ENCODE measurements at places on chromosomes 1 and 21. TPM values are rescaled to one million over a fixed set of nuclear protein-coding genes. Genes with fewer than 3 reads are reported as not detected.

The HJV gene
- total RNA-seq: 0.43 TPM

DNA sequence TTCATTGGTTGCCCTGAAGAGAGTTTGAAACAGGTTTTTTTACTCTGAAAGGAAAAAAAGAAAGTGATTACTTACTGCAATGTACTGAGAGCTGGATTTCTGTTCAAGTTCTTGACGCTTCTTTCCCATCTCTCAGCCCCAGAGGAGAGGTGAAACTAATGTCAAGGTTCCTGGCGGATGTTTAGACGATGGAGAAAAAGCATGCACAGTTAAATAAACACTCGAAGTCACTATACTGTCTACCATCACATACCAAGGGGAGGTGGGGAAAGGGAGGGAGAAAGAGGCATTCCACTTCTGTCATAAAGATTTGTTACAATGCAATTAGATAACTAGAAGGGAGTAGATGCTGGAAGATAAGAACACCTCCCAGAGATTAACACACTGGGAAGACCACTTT is 177.0 kb upstream of the TNR start:
- DNase-seq: no peak

- DNase-seq: no peak
These were observed 270.3 kb downstream of the PLPP3 start for GRCh38 chr1:56309065-56309464.

GRCh38 chr21:35127851-35128250 is 78.7 kb upstream of the RUNX1 start:
- DNase-seq: no peak

The SYT11 gene
- 17.9 TPM for total RNA-seq

DNA sequence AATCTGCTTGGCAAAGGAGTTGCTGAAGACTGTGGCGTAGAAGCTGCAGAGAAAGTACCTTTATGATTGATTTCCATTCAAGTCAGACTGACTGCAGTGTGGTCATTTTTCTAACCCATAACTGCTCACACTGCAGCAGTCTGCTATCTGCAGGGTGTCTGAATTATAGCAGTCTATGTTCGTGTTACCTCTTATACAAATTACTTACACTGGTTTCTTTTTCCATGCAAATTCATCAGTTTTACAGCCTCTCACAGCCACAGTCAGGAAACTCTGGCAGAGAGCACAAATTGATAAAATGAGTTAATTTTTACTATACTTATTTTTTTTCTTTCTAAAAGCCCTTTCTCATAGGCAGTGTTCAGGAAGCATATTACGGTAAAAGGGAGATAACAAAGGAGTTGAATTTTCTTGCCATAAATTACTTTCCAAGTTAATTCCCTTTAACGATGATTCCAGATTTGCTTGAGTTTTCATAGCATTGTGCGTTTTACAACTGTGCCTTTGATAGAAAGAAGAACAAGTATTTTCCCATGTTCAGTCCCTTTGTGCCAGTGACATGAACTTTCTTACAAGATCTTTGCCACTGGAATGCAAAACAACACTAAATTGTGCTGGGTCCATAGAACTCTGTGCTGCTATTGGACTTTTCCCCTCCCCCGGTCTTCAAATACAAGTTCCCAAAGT is 261.5 kb downstream of the NFIA start:
- DNase-seq: no peak

- no peak for DNase-seq
These were observed 12.5 kb upstream of the TADA1 start for GRCh38 chr1:166888373-166889111.

- DNase-seq: no peak
These were observed 17.6 kb downstream of the RNU5D-1 start for GRCh38 chr1:44713321-44713781.

The GIPC2 gene
- total RNA-seq: 2.0 TPM

The APOBEC4 gene
- 4.9 TPM for total RNA-seq

The KCNJ15 gene
- 4.9 TPM for total RNA-seq

DNA sequence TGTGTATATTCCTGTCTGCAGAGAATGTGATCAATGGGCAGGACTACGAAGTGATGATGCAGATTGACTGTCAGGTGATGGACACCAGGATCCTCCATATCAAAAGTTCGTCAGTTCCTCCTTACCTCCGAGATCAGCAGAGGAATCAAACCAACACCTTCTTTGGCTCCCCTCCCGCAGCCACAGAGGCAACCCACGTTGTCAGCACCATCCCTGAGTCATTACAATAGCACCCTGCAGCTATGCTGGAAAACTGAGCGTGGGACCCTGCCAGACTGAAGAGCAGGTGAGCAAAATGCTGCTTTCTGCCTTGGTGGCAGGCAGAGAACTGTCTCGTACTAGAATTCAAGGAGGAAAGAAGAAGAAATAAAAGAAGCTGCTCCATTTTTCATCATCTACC is 65.2 kb downstream of the OLFML2B start:
- DNase-seq: no peak

The AMY2B gene
- total RNA-seq: 19.4 TPM

The AMIGO1 gene
- total RNA-seq: 6.0 TPM

GRCh38 chr1:42420911-42421585 is 34.8 kb downstream of the ZMYND12 start:
- DNase-seq: peak; percentile 59

DNA sequence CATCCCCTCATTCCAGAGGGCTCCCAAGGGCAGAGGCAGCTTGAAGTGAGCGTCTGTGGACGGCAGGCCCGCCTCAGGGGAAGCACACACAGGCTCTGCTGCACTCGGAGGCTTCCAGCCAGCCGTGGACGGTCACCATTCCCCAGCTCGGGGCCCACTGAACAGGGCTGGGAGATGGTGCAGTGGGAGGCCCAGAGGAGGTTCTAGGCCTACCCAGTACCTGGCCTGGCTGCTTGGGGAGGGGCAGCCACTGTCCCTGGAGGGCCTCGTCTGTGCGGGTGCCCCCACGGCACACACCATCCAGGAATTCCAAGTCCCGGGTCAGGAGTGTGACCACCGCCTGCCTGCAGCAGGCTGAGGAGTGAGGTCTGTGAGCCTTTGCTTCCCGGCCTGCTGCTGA is 80.4 kb downstream of the SIK1 start:
- DNase-seq: no peak

The USH2A gene
- total RNA-seq: 2.5 TPM

The SGIP1 gene
- 67.9 TPM for total RNA-seq

The REN gene
- not detected for total RNA-seq

GRCh38 chr1:23167353-23168078 is 1.1 kb downstream of the LUZP1 start:
- peak; percentile 54 for DNase-seq

GRCh38 chr1:234683861-234684632 is 74.1 kb upstream of the IRF2BP2 start:
- DNase-seq: peak; percentile 79

- no peak for DNase-seq
These were observed 20.3 kb upstream of the TMEM222 start for GRCh38 chr1:27301582-27302199.

DNA sequence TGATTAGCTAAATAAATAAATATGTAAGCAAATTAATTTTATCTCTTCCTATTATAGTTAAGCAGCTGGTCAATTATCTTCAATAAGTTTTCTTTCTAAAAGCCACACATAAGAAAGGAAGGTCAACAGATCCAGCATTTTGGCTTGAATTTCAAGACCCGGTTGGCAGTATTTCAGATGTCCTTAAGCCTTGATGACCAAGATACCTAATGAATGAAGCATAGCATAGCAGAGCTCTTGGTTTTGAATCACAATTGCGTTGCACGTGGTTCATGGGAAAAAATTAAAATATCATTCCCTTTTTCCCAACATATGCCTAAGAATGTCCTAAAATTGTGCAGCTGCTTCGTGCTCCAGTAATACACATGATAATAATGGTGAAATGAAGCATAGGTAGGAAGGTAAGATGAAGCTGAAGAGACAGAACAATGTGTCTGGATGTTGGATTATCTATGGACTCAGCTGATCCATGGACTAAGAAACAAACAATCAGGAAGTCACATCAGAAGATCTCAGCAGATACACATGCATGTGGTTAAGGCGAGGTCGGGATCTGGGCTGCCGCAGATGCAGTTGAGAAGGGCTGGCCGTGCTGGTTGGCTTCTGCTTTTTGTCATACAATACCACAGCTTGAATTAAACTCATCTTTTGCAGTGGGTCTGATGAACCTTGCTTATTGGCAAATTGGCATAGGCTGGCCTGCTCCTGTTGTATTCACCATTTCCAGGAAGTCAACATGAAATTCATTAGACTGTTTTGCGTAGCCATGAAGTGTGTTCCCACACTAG is 284.9 kb upstream of the RUNX1 start:
- DNase-seq: no peak

The NT5C1A gene
- 2.1 TPM for total RNA-seq

The ADAMTSL4 gene
- 8.9 TPM for total RNA-seq

DNA sequence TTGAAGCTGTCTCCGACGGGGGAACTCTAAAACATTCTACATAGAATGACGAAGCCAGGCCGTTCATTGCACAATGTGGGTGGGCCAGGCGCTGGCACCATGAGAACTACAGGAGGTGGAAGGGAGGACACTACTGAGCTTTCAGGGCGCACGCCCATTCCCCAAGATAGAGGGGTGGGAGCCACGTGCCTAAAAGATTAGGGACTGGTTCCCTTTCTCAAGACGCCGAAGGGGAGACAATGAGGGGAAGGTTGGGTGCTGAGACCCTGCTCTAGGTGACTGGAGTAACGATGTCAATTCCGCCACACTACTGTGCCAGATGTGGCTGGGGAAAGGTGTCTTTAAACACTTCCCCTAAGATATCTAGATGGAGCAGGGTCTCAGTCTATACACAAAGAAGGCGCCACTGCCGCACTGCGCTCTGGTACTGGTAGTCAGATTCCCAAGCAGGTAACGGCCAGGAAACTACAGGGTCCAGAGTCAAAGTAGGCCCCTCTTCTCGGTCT is 782 bp downstream of the CSDE1 start:
- DNase-seq: peak; percentile 25

- no peak for DNase-seq
These were observed 262.9 kb downstream of the PLA2G4A start for GRCh38 chr1:187091666-187092065.

DNA sequence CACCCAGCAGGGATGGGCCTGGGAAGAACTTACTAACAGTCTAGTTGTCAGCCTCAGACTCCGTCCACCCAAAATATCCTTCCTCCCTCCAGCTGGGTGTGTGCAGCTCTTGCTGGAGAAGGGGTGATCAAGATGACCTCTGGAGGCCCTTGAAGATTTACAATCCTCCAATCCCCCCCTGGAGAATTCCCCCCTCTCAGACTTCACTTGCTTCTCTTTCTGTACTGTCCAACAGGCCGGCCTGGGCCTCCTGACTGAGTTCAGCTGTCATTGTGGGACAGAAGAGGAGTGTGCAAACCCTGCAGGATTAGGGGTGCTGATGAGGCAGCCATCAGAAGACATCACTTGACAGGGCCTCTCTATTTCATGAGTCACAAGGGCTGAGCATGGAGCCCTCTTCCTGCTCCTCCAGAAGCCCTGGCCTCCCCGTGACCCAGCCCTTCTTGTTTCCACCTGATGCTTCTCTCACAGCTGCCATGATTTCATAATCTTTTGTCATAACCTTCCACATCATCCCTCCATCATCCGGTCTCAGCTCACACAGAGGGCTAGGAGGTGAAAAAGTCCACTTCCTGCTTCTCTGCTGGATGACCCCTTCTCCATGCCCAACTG is 17.5 kb upstream of the IGFN1 start:
- no peak for DNase-seq

DNA sequence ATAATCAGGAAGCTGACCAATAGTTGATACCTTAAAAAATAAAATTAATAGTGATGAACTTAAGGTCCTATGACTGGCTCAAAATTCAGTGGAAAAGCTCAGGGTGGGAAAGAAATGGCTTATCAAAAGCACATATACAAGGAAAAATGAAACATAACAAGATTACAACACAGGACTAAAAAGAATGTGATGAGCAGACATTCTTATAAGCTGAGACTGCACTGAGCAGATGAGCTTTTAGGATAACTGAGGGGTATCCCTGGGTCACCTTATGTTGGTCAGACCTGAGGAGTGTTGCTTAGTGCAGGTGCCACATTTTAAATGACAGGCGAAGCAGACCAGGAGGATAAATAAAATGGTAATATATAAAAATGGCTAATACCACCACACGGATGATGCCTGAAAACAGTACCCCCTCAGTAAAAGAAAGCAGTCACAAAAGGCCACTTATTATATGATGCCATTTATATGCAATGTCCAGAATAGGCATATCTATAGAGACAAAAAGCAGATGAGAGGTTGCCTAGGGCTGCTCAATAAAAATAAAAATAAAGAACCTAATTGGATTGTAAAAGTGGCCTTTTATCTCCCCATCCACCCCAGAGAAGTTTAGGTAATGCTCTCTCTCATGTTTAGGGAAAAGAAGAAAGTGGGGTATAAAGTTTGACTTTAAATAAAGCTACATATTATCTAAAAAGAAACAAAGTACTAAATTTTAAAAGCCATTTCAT is 163.9 kb downstream of the SLC45A1 start:
- no peak for DNase-seq

- no peak for DNase-seq
These were observed 12.7 kb downstream of the PAFAH2 start for GRCh38 chr1:25985171-25985570.

The RYR2 gene
- total RNA-seq: 9.5 TPM

The ZBTB37 gene
- 21.2 TPM for total RNA-seq

- no peak for DNase-seq
These were observed 10.5 kb downstream of the CEP104 start for GRCh38 chr1:3846541-3846940.

DNA sequence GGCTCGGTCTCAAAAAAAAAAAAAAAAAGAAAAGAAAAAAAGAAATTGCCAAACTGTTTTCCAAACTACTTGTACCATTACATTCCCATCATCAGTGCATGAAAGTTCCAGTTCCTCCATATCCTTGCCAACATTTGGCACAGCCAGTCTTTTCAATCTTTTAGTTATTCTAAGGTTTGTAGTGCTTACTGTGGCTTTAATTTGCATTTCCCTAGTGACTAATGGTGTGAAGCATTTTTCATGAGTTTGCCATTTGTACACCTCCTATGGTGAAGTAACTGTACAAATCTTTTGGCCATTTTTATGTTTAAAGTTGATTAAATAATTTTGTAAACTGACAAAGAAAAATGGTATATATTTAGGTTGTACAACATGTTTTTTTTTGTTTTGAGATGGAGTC is 70.7 kb downstream of the DEGS1 start:
- no peak for DNase-seq

- no peak for DNase-seq
These were observed 43.0 kb upstream of the TRABD2B start for GRCh38 chr1:48040154-48040553.

GRCh38 chr1:180513531-180513930 is 11.2 kb upstream of the ACBD6 start:
- no peak for DNase-seq

The SH2D1B gene
- total RNA-seq: 0.62 TPM

Measured in testis (tissue), 5 donors.